ENCODE measurements at places on chromosomes 2 and 18.

- peak; percentile 52 for DNase-seq
Measured at GRCh38 chr2:71646028-71646427, 192.7 kb downstream of the DYSF start.

- peak; percentile 92 for DNase-seq
Measured at GRCh38 chr2:145744541-145745386, 1224.8 kb upstream of the ZEB2 start.

DNA sequence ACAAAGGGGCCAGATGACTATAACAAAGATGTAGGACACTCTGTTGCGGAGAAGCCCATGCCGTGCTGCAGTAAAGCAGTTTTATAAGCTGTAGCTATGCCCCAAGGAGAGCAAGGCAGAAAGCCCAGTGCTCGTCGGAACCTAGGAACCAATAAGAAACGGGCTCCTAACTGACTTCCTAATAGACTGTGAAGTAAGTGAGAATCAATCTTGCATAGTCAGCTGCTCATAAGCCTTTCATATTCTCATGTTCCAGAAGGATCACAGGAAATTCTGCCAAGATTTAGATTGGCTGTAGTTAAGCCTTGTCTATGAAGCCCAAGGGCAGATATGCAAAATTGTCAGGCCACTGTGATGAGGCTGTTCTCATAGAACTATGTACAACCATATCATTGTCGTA, 98.4 kb downstream of the RTTN start:
- no peak for DNase-seq

DNA sequence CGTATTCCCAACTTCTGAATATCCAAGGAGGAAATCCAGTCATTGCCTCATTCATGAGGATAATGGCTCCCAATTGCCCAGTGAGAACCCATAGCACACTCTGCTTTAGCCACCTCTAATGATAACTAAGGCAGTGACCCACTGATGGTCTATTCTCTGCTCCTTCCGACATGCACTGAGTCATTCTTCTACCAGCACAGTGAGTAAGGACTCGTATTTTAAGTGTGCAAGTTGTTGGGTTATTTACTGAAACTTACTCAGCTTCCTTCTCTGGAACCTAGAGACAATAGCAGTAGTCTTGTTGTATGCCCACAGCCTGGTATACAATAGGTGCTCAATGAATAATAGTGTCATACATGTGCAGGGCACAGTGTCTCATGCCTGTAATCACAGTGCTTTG, 81.1 kb upstream of the ZNF397 start:
- no peak for DNase-seq

DNA sequence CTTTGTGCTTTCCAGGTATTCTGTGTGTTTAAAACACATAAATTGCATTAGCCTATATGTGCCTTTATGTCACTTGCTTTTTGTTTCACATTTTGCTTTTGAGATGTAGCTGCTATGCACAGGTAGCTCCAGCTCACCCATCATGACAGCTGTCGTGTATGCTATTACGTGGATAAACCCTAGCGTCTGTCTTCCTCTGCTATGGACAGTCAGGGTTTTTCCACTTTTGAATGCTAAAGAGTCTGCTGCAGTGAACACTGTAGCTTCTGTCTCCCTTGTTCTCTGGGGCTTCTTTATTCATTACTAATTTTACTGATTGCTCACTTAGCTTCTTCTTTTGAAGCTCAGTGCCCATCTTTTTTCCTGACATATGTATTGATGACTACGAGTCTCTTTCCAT, 24.7 kb upstream of the MBP start:
- DNase-seq: no peak

DNA sequence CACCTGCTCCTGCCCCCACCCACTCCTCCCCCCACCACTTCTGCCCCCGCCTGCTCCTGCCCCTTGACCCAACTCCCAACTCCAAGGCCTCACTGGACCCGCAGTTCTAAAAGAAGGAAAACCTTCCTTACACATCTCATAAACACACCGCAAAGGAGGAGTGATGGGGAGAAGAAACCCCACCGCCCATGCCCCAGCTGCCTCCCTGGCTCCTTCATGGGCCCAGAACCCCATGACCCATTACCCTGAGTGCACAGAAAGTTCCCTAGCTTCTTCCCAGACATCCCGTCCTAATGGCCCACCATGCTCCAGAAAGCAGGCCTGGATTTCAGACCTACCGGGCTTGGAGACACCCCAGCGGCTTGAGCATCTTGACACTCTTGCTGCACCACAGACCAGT, 17.8 kb upstream of the CNDP2 start:
- DNase-seq: no peak

GRCh38 chr2:96344011-96344410, 8.4 kb downstream of the NCAPH start:
- DNase-seq: no peak

GRCh38 chr2:235642446-235643098, 148.7 kb downstream of the AGAP1 start:
- DNase-seq: peak; percentile 17

- DNase-seq: peak; percentile 51
Measured at GRCh38 chr2:50492477-50492851, 539.5 kb downstream of the NRXN1 start.

DNA sequence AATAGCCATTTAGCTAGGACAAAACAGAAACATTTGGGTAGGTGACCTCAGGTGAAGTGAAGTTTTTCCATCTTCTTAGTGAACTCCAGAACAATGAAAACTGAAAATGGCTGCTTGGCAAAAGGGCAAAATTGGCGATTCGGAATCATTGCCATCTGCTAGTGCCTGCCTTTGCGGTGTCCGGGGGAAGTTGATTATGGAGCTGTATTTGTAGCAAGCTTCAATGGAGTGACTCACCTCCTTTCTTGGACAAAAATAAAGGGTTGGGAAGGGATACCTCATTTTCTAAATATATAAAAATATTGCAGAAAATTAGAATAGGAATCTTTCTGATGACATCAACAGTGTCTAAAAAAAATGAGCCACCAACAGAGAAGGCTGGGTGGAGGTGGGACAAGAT, 460.5 kb downstream of the TGIF1 start:
- DNase-seq: no peak

GRCh38 chr18:76437910-76438309, 57.1 kb downstream of the ZNF516 start:
- no peak for DNase-seq

DNA sequence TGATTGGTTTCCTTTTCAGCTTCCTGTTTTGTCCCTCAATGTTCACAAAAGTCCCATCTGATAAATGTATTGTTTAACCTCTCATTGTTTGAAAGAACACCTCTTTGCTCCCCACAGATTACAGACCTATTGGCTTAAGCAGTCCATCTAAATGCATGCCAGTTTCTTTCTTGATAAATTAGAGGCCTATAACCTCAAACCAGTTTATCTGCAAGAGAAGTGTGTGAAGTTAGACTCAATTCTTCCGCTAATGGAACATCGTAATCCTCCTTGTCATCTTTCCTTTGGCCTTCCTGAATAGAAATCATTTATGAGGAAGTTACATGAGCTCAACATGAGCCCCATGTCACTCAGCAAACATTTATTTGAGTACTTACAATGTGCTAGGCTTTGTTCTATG, 74.0 kb downstream of the FRZB start:
- no peak for DNase-seq

GRCh38 chr2:30509716-30510115, 62.7 kb downstream of the LCLAT1 start:
- no peak for DNase-seq

DNA sequence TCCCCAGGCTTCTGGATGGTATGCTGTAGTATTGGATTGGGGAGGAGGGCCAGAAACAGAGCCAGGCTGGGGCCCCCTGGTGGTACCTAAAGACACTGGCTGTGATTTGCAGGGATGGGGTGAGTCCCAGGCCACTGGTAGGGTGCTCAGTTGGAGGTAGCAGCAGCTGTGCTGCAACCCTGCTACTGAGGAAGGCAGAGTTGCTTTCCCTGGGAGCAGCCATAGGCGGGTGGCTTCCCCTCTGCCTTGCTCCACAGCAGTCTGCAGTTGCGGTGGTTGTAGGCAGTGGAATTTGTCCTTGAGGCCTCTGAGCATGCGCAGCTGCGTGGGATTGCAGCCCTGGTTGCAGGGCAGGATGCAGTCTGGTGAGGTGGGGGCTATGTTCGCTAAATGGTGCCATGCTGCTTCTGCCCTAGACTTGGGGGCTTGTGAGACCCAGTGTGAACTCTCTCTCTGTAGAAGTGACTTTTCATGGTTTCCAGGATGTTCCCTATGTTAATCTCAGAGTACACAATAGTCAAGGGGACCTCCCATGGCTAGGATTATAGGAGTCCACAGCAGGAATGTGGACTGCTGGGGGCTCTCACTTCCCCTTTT, 443.5 kb downstream of the XIRP2 start:
- DNase-seq: no peak

DNA sequence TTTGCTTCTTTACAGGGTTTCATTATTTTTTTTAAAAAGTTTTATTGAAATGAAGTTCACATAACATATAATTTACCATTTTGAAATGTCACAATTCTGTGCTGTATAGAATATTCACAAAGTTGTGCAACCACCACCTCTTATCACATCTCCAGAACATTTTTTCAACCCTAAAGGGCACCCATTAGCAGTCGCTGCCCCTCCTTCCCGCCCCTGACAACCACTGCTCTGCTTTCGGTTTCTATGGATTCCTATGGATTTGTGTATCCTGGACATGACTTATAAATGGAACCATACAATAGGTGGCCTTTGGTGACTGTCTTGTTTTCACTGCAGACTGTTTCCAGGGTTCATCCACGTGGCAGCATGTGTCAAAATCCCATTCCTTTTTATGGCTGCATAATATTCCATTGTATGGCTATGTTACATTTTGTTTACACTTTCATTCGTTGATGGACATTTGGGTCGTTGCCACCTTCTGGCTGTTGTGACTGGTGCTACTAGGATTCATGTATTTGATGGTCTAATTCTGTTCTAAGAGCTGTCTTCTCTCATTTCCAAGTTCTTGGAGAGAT, 52.6 kb downstream of the SH3BP4 start:
- no peak for DNase-seq

GRCh38 chr2:10763461-10763800, 42.0 kb downstream of the ATP6V1C2 start:
- DNase-seq: no peak

GRCh38 chr18:24677011-24677410, 216.6 kb downstream of the HRH4 start:
- no peak for DNase-seq

DNA sequence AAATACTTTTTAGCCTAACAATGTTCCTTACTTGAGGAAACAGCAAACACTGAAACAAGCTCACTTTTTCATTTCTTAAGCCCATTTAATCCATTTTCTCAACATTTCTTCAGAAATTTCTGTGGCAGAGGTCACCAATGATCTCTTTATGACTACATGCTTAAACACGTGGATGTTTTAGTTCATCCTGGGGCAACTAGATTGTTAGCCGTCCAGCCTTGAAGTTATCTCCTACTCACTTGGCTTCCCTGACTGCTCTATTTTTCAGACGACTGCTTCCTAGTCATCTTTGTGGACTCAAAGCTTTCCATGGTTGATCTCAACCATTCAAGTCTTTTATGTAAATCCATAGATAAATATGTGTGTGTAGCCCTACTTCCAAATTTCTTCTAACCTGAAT, 24.1 kb downstream of the CD302 start:
- DNase-seq: no peak

DNA sequence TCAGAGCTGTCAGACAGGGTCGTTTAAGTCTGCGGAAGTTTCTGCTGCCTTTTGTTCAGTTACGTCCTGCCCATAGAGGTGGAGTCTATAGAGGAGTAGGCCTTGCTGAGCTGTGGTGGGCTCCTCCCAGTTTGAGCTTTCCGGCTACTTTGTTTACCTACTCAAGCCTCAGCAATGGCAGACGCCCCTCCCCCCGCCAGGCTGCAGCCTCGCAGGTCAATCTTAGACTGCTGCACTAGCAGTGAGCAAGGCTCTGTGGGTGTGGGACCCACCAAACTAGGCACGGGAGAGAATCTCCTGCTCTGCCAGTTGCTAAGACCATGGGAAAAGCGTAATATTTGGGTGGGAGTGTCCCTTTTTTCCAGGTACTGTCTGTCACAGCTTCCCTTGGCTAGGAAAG, 86.5 kb downstream of the EFEMP1 start:
- DNase-seq: no peak

- DNase-seq: no peak
Measured at GRCh38 chr2:111944531-111945210, 46.3 kb downstream of the MERTK start.

DNA sequence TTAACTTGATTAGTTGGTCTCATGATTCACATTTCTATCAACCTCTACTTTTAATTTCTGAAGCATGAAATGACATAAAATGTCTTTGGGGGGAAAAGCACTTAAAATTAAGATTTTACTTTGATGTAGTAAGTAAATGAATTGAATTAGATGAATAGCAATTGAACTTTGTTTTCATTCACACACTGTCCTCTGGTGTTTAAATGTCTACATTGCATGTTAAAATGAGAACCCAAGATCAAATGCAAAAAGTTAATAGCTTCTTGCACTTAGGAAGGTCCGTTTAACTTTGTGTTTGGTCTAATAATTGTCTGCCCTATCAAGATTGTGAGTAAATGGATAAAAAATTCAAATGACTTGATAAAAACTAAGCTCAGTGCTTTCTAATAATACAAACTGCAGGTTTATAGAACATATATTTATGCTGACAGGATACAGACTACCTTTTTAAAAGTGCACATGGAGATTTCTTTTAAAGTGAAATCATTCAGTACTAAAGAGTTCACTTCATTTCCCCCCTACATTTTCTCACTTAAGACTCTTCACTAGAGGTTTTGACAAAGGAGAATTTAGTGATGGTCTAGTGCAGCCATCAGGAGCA, 156.2 kb upstream of the NABP1 start:
- DNase-seq: peak; percentile 33

DNA sequence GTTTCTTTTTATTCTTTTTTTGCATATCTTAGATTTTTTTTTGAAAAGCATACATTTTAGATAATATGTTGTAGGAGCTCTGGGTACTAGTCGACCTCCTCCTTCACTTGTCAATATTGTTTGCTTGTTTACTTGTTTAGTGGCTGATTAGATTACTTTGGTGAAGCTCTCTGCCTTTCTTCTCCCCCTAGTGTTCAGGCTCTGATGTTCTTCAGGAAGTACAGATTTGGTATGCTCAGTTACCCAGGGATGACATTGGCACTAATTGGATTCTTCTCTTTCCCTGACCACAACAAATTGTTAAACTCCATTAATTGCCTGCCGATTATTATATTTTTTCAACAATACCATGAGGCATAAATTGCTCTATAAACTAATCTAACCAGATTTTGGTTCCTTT, 491.2 kb downstream of the SUCLG1 start:
- DNase-seq: no peak

GRCh38 chr18:8238507-8238906, 370.7 kb upstream of the RAB12 start:
- DNase-seq: no peak

GRCh38 chr18:63346031-63346430, 21.0 kb downstream of the KDSR start:
- no peak for DNase-seq

Data from A172 (cell line).